AG09309 (cell line): ENCODE measurements at places on chromosomes 7 and 10.

GRCh38 chr10:129375171-129375570 lies 91.9 kb upstream of the MGMT start:
- no peak for DNase-seq

DNA sequence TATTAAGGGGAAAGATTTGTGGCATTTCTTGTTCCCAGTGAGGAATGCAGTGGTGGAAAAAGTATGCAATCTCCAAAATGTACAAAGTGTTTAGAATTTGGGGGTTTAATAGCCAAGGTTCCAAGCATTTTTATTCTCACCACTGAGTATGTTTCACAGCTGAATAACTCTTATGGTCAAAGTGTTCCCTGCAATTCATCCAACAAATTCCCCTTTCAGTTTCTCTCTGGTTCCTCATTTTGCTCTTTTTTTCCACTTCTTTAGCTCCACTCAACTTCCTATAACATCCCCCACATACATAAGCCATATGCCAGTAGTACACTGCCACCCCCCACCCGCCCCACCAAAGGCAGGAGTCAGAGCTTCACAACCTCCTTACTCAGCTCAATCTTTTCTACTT lies 4.6 kb downstream of the HECW1 start:
- DNase-seq, result no peak

GRCh38 chr10:26437637-26438461 lies at the start of gene APBB1IP:
Gene APBB1IP, plus strand, starts transcription at chr10:26438341. Its CDS starts 53,986 bp downstream, at chr10:26492327.
- peak; percentile 53 for DNase-seq

- no peak for DNase-seq
Observed at GRCh38 chr10:47357911-47358310, 9.7 kb downstream of the RBP3 start.
